ENCODE measurements at places on chromosomes 11 and 22.
A peak's percentile ranks its signal among the peaks of the same experiment; 100 is the strongest.

DNA sequence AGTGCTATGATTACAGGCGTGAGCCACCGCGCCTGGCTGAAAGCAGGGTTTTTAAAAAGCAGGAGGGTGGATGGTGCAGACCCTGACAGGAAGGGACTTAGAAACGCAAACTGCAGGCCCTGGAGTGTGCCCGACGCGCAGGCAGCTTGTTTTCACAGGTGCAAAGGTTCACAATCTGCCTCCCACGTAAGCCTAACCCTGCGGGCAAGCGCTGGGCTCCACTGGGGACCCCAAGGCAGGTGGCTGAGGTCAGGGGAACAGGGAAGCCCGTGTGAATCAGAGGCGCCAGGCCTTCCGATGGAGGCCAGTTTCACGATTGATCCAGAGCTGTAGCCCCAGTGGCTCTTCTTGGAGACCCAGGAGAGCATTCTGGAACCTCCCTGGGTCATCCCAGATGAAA, 256.3 kb downstream of the BRD1 start:
- DNase-seq, result no peak

DNA sequence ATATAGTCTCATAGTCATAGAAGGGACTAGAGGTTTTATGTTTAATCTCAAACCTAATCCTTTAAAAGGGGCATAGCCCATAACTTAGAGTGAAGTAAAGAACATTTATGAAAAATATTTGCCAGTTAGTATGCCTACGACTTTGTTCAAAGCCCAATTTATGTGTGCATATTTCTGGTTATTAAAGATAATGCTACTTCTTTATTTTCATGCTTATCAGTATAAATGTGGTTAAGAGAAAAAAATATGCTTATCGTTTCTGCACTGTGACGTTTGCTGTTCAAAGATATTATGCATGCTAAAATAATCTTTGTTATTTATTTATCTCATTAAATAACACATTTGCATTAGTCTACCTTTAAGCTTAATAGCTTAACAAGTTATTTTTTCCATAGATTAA, 343.9 kb downstream of the DYNC2H1 start:
- no peak for DNase-seq

DNA sequence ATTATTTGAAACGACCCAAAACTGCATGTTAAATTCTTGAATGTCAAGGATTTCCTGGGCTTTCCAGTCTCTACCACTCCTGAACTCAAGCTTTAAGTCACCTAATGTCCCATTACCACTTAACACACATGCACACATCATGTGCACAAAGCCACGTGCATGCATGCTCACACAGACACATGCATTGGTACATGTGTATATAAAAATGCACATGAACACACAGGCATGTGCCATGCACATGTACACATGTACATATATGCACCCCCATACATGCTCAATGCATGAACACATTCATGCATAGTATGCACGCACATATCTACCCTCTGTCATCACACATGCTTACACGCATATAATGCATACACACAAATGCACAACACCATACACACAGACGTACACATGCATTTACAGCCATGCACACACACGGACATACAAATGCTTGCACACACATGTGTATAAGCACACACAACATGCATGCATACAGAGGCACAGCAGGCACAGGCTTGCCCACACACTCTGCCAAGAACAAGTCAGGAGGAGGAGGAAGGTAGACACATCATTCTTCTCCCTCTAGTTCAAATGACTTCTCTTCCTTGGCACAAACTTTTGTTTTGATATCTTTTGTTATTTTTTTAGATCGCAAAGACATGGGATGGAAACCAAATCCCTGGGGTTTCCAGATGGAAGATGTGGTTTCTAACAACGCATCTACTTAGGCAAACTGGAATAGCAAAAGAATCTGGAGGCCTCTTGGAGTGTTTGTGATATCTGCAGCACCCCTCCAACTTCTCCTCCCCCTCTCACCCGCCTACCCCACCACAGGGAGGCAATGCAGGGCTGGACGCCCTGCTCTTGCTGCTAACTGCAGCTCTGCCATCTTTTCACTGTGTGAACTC, 24.6 kb downstream of the RASD2 start:
- no peak for DNase-seq

- DNase-seq, result no peak
These were observed 115.8 kb downstream of the MAML2 start for GRCh38 chr11:96227244-96227643.

DNA sequence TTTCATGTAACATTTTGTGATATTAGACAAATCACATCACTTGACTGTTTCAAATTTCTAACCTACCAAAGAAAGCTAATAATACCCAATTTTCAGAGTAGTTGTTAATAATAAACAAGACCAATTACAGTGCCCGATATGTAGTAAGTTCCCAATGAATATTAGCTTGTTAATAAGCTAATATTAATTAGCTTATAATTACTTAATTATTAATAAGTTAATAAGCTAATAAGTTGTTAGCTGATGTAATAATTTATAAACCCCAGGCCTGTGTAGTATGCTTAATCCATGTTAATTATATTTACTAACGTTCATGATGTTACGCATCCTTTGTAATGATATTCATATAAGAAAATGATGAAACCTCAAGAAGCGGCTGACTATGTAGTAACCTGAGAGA, 643.8 kb upstream of the KIRREL3 start:
- no peak for DNase-seq

- DNase-seq, result no peak
These were observed 67.2 kb downstream of the PPP2R1B start for GRCh38 chr11:111698852-111699559.

- peak; percentile 19 for DNase-seq
These were observed 4.6 kb upstream of the GALR3 start for GRCh38 chr22:37818409-37819104.

DNA sequence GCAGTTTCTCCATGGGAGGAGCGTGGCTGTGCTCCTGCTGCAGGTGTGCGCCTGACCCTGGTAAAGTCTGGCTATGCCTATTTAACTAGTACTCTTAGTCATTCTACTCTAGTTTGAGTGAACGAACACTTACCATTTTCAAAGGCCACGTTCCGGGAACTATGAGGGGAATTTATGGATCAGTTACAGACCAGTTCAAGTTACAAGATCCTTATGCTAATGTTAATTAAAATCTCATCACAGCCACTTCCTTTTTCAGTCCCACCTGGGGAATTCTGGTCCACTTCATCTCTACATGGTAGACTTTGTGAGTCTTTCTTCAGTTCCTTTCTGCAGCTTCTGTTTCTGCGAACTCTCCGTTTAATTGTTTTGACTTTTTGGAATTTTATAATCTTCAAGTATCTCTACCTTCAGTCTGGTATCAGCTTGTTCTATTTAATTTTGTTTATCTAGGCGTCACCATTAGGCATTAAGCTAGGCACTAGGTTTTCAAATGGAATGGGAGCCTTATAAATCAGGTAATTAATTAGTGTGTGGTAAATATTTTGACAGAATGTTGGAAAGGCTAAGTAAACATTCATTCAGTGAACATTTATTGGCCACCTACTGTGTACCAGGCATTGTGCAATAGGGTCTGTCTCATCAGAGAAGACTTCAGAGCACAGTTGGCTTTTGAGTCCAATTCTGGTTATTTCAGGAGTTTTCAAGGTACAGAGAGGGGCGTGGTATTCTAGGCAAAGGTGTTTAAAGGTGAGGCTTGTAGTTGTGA, 78.9 kb downstream of the GRK3 start:
- DNase-seq, result no peak

DNA sequence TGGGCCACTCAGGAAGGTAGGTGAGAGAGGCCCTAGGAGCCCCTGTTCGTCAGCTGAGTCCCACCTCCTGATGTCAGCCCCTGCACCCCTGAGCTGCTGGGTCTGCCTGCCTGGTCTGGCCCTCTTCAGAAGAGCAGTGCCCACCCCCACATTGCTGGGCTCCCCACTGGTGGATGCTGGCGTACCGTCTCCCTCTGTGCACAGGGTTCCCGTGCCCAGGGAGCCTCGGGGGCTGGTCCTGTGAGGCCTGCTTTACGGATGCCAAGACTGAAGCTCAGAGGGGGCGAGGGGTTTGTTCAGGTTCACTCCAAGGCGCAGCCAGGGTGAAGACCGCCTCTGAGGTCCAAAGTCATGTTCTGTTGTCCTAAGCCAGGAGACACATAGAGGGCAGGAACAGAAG, 44.7 kb upstream of the GCAT start:
- no peak for DNase-seq

DNA sequence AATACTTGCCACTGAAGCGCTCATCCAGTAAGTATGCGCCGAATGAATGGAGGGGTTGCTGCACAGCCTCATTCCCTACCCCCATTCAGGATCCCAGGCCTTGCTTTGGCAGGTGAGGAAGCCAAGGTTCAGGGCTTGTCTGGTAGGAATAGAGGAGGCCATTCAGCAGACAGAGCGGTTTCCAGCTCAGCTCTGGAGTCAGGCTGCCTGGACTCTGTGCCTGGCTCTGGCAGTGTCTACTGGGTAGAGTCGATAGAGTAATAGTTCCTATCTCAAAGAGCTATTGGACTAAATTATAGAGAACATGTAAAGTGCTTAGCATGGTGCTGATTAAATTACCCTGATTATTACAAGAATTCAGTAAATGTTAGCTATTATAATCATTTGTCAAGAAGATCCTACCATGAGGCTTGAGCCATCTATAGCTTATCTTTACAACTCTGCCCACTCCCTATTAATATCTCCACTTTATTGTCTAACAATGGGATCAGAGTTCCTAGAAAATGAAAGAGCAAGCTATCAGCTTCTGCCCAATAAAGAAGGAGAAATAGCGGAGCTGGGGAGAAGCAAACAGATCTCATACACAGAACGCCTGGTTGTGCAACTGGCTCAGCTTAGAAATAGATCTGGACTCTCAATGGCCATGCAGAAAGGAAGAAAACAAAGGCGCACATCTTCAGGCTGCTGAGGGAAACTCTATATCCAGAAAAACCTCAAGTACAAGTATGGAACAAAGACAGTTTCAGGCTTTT, 6.6 kb upstream of the SNX32 start:
- DNase-seq, result no peak

GRCh38 chr11:76243193-76243956, 37.1 kb upstream of the WNT11 start:
- DNase-seq, result no peak

DNA sequence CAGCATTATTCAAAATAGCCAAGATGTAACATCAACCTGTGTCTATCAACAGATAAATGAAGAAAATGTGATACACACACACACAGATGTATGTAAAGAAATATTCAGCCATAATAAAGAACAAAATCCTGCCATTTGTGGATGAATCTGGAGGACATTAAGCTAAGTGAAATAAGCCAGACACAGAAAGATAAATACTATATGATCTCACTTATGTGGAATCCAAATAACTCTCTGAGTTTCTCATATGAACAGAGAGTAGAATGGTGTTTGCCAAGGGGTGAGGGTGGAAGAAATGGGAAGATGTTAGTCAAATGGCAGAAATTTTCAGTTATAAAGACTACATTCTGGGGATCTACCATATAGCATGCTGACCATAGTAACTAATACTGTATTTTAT, 224.2 kb downstream of the GUCY1A2 start:
- DNase-seq, result no peak
